ENCODE measurements at places on chromosomes 1 and 21.

DNA sequence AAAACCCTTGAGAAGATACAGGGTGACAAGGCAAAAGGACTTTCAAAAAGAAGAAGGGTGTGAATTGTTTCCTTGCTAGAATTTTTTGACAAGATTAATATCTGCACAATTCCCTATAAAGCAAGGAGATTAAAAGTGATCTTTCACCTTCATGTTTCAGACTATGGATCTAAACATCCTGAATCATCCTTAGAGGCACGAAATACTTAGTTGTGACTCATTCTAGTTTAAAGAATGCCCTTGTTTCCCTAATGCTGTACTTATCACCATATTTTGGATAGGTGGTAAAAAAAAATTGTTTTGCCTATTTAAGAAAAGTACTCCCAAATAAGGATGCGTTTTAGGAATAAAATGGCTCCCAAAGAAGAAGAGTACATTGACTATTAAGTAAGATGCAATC is 415.1 kb downstream of the LRRIQ3 start:
- no peaks in the 10 kb centered on the region for H3K36me3 ChIP-seq
- H3K4me1 ChIP-seq: no peaks in the 10 kb centered on the region
- H3K4me3 ChIP-seq: no peak overlapping the region
- no peak for DNase-seq
- H3K27ac ChIP-seq: no peak overlapping the region

DNA sequence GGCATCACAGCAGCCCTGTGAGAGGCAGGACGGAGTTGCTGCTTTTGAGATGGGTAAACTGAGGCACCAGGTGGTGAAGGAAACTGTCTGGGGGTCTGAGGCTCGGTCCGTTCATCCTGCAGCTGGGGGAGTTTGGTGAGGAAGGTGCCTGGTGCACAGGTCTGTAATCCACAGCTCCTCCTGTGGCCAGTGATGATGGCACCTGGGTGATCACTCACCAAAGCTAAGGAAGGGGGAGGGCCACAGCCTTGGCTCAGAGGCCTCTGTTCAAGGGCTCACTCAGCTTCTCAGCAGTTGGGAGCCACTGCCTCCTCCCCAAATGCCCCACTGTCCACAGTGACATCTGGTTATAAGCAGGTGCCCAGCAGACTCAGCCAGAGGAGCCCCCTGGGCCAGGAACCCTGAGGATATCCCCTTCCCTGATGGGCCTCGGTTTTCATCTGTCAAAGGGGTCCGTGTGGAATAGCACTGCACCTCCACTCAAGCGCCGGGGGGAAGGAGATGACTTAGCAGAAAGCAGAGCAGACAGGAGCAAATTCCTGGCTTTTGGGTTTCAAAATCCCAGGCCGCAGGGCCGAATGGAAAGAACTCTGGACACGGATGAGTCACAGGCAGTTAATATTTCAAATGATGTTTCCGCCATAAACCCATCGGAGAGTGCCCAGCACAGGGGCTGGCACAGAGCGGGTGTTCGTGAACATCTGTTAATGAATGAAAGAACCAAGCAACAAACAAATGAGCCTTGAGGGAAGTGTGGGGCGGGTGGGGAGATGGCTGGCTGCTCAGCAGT is 82.8 kb downstream of the DMRTB1 start:
- H3K27me3 ChIP-seq: no peaks in the 10 kb centered on the region
- H3K4me1 ChIP-seq: peaks cover 14% of the 10 kb centered on the region
- peak overlapping the region; percentile 28 for H3K27ac ChIP-seq
- no peaks in the 10 kb centered on the region for H3K36me3 ChIP-seq
- DNase-seq: peak; percentile 62

GRCh38 chr21:14707511-14708020 is 161.5 kb upstream of the SAMSN1 start:
- no peaks in the 10 kb centered on the region for H3K4me1 ChIP-seq
- no peak overlapping the region for H3K4me3 ChIP-seq
- no peak for DNase-seq
- H3K36me3 ChIP-seq: no peaks in the 10 kb centered on the region
- no peak overlapping the region for H3K27ac ChIP-seq

DNA sequence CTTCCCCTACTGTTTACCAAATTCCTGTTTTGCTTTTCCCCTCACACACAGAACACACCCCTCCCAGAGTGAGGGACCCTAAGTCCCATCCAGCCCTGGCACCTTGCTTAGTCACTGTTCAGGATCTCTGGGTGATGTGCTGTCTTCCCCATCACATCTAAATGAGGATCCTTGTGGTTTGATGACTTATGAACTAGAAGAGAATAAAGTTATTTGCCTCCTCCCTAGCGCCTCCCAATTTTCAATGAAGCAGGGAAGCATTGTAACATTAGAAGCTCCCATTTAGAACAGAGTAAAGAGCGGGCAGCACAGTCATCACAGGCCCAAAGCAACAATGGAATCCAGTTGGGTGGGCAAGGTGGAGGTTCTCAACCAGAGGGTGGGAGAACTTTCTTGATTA is 27.0 kb downstream of the DISC1 start:
- H3K4me3 ChIP-seq: no peak overlapping the region
- no peaks in the 10 kb centered on the region for H3K27me3 ChIP-seq
- H3K36me3 ChIP-seq: no peaks in the 10 kb centered on the region
- no peaks in the 10 kb centered on the region for H3K4me1 ChIP-seq

GRCh38 chr1:58816747-58817221 is 32.9 kb upstream of the JUN start:
- no peaks in the 10 kb centered on the region for H3K27me3 ChIP-seq
- H3K27ac ChIP-seq: peak overlapping the region; percentile 96
- peaks cover 73% of the 10 kb centered on the region for H3K4me1 ChIP-seq

DNA sequence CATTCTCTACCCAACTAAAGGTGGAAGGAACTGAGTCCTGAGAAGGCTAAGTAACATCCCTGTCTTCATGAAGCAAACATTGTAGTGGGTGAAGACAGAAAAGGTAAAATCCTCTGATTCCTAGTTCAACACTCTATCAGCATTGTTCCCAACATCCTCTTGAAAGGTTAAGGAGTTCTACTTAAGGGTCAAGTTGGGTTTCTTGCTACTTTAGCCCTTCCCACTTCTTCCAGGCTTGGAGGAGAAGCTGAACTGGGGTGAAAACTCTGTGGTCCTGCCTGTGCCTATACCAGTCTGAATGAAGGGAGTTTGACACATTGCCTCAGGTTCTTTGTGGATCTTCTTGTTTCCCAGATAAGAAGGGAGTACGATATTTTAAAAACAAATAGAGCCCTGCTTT is 54.1 kb downstream of the ATP2B4 start:
- H3K4me3 ChIP-seq: no peak overlapping the region
- peaks cover 16% of the 10 kb centered on the region for H3K4me1 ChIP-seq
- no peak overlapping the region for H3K27ac ChIP-seq
- DNase-seq: no peak

- H3K27me3 ChIP-seq: no peaks in the 10 kb centered on the region
- no peaks in the 10 kb centered on the region for H3K36me3 ChIP-seq
- no peak overlapping the region for H3K4me3 ChIP-seq
- no peak overlapping the region for H3K27ac ChIP-seq
- no peak for DNase-seq
- H3K4me1 ChIP-seq: peaks cover 5% of the 10 kb centered on the region
Measured at GRCh38 chr1:52674497-52675384, 23.4 kb downstream of the COA7 start.

GRCh38 chr1:51527144-51527543 is 8.1 kb upstream of the EPS15 start:
- H3K4me1 ChIP-seq: no peaks in the 10 kb centered on the region
- no peak overlapping the region for H3K27ac ChIP-seq
- no peak for DNase-seq
- no peaks in the 10 kb centered on the region for H3K27me3 ChIP-seq

- H3K27ac ChIP-seq: no peak overlapping the region
- no peaks in the 10 kb centered on the region for H3K4me1 ChIP-seq
- DNase-seq: no peak
- H3K4me3 ChIP-seq: no peak overlapping the region
Measured at GRCh38 chr1:154755858-154756730, 114.0 kb downstream of the KCNN3 start.

- H3K4me1 ChIP-seq: peaks cover 3% of the 10 kb centered on the region
- H3K27me3 ChIP-seq: no peaks in the 10 kb centered on the region
- H3K36me3 ChIP-seq: no peaks in the 10 kb centered on the region
- DNase-seq: no peak
- no peak overlapping the region for H3K4me3 ChIP-seq
Measured at GRCh38 chr1:187409341-187409740, 580.6 kb downstream of the PLA2G4A start.

- H3K4me3 ChIP-seq: no peak overlapping the region
- no peaks in the 10 kb centered on the region for H3K36me3 ChIP-seq
- H3K27ac ChIP-seq: no peak overlapping the region
- H3K4me1 ChIP-seq: peaks cover 3% of the 10 kb centered on the region
- no peak for DNase-seq
- H3K27me3 ChIP-seq: no peaks in the 10 kb centered on the region
Measured at GRCh38 chr1:48470481-48470855, 1.5 kb downstream of the SPATA6 start.

DNA sequence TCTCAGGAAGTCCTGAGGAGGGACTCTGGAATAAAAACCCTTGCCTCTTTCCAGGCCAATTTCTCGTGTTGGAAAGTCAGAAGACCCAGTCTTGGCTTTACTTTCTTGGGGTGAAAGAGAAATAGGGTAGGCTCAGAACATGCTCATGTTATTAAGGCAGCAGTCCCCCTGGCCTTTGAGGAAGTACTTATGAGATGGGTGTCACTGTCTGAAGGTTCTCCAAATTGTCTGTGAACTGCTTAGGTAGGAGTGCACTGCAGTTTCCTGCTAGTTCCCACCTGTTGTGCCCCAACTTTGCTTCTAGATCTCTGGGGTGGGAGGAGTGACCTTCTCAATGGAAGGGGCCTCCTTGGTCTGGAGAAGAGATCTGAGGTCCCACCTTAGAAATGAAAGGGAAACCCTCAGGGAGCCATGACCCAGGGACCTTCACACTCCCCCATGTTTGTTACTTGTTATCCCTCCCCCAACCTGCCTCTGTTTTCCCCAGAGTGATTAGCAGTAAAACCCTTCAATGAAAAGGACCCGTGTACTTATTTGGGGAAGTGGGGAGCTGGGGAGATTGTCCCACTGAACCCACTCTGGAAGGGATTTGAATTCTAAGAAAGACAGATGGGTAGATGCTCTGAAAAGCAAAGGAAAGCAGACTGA is 5.7 kb downstream of the ZNF691 start:
- H3K4me3 ChIP-seq: no peak overlapping the region
- H3K36me3 ChIP-seq: peaks cover 24% of the 10 kb centered on the region
- no peak for DNase-seq
- no peaks in the 10 kb centered on the region for H3K27me3 ChIP-seq

DNA sequence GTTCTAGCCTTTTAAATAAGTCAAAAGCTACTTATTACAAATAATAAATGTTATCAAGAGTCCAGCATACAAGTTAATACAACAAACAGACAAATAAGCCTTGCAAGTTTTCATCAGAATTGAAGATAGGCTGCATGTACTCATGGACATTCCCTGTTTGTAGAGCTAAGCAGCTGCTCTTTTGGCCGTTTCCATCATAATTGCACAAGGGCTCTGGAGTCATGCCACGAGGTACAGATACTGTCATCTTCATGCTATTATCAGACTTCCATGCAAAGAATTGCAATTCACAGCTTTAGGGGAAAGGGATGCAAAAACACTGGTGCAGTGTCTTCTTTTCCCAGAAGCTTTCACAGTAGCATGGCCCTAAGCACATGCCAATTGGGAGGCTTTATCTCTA is 52.8 kb upstream of the TBX15 start:
- no peaks in the 10 kb centered on the region for H3K27me3 ChIP-seq
- DNase-seq: no peak
- H3K4me3 ChIP-seq: no peak overlapping the region
- no peak overlapping the region for H3K27ac ChIP-seq
- no peaks in the 10 kb centered on the region for H3K4me1 ChIP-seq
- peaks cover 7% of the 10 kb centered on the region for H3K36me3 ChIP-seq

GRCh38 chr1:67745875-67746698 is 61.1 kb downstream of the GADD45A start:
- H3K27ac ChIP-seq: no peak overlapping the region
- no peaks in the 10 kb centered on the region for H3K27me3 ChIP-seq
- no peak for DNase-seq

DNA sequence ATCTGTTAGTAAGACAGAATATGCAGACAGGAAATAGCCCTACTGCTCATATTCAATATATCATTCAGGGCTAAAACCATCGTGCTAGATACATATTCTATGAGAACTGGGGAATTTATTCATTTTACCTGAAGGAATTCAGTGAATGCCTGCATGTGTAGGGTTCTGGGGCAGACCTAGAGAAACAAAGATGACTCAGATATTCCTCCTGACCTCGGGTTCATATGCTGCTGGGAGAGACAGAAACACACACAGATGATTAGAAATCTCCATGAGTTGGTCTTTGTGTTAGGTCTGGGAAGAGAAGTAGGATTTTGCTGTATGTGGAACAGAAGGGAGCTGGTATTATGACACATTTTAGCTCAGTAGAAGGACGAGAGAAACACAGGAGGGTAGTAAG is 176.5 kb upstream of the ST6GALNAC5 start:
- H3K4me1 ChIP-seq: no peaks in the 10 kb centered on the region
- DNase-seq: no peak
- H3K27me3 ChIP-seq: no peaks in the 10 kb centered on the region
- H3K36me3 ChIP-seq: no peaks in the 10 kb centered on the region

DNA sequence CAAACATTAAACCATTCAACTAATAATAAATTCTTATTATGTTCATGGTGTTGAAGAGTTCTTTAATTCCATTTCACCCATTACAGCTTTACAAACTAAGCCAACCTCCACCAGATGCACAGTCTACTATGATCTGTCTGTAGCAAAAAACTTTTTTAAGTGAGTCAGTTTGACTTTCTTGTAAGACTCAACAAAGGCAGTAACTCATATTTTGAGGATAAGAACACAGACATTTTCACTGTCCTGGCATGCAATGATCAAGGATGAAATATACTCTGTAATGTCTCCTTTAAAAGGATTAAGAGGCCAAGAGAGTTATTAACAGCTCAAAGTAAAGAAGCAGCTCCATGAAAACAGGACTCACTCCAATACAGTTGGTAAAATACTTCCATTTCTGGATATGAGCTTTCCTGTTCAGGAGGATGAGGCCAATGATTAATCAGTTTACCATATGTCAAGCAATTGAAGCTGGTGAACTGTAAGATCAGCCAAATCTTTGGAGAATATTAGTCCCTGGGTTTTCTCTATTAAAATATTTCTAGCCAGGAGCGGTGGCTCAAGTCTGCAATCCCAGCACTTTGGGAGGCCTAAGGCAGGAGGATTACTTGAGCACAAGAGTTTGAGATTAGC is 20.6 kb downstream of the XKR8 start:
- H3K4me1 ChIP-seq: no peaks in the 10 kb centered on the region
- H3K36me3 ChIP-seq: peaks cover 21% of the 10 kb centered on the region
- no peak for DNase-seq
- H3K4me3 ChIP-seq: no peak overlapping the region
- H3K27ac ChIP-seq: no peak overlapping the region
- no peaks in the 10 kb centered on the region for H3K27me3 ChIP-seq

- no peaks in the 10 kb centered on the region for H3K36me3 ChIP-seq
- H3K4me3 ChIP-seq: no peak overlapping the region
Measured at GRCh38 chr1:202663131-202663530, 47.1 kb downstream of the SYT2 start.

GRCh38 chr1:230068952-230069684 is 2.1 kb downstream of the GALNT2 start:
- H3K4me1 ChIP-seq: peaks cover 44% of the 10 kb centered on the region
- no peak for DNase-seq
- peak overlapping the region; percentile 77 for H3K4me3 ChIP-seq
- peaks cover 8% of the 10 kb centered on the region for H3K36me3 ChIP-seq
- H3K27me3 ChIP-seq: no peaks in the 10 kb centered on the region

GRCh38 chr1:33971018-33971710 is 107.3 kb downstream of the HMGB4 start:
- no peaks in the 10 kb centered on the region for H3K27me3 ChIP-seq
- DNase-seq: no peak
- H3K27ac ChIP-seq: no peak overlapping the region
- no peaks in the 10 kb centered on the region for H3K36me3 ChIP-seq
- no peak overlapping the region for H3K4me3 ChIP-seq
- no peaks in the 10 kb centered on the region for H3K4me1 ChIP-seq

Data from SJSA1 (cell line).